ENCODE measurements at places on chromosomes 3 and 15.

DNA sequence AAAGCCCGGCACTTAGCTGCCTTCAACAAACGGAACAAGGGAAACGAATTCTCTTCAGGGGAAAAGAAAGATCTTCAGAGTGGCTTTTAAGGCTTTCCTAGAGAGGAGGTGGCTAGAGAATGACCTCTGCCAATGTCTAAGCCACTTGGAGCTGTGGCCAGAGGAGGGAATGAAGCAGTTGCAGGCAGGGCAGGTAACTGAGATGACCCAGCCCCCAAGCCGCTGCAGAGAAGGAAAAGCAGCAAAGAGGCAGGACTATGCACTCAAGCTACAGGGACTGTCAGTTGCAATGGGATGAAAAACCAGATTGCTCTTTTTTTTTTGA, 113.5 kb downstream of the SEC22A start:
- no peak for DNase-seq

GRCh38 chr15:69609776-69610175, 157.2 kb downstream of the RPLP1 start:
- DNase-seq = no peak

DNA sequence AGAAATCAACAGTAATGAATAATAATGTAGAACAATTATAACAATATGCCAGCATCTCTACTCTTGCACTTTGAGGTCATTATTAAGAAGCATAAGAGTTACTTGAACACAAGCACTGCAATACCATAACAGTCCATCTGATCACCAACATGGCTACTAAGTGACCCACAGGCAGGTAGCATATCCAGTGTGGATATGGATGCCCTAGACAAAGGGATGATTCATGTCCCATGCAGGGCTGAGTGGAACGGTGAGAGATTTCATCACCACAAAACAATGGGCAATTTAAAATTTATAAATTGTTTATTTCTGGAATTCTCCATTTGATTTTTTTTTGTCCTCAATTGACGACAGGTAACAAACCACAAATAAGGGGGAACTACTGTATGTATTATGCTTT, 107.7 kb upstream of the TSC22D2 start:
- no peak for DNase-seq

GRCh38 chr3:198032039-198032936, 72.3 kb downstream of the LMLN start:
- no peak for DNase-seq

DNA sequence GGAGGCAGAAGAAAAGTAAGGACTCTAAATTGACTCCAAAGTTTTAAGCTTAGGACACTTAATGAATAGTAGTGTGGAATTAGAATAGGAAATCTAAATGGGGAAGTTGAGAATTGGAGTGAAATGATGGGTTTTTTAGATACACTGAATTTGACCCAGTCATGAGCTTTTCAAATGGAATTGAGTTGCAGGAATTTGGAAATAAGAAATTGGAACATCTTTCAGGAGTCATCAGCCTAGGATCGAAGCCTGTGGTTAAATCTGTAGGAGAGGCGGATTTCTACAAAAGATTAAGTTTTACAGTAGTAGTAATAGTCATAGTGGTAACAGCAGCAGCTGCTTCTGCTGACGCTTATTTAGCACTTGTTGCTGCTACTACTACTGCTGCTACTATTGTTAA, 129.0 kb upstream of the LRRFIP2 start:
- DNase-seq = no peak

DNA sequence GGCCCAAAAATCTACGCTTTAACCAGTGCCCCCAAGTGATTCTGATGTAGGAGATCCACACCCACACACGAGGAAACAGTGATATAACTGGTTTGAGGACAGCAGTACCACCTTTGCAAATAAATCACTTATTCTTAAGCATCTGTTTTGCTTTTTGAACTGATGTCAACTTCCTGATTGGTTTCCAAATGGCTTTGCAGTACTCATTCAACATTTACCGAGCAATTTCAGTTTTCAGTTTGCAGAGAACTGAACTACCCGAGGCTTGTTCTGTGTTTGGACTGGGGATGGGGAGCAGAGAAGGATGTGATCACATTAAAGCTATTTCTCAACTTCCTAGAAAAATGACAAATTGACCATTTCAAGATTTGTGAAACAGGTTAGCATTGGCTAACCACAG, 1.1 kb upstream of the GYG1 start:
- DNase-seq = no peak
